ENCODE measurements at places on chromosomes 6 and 20.

DNA sequence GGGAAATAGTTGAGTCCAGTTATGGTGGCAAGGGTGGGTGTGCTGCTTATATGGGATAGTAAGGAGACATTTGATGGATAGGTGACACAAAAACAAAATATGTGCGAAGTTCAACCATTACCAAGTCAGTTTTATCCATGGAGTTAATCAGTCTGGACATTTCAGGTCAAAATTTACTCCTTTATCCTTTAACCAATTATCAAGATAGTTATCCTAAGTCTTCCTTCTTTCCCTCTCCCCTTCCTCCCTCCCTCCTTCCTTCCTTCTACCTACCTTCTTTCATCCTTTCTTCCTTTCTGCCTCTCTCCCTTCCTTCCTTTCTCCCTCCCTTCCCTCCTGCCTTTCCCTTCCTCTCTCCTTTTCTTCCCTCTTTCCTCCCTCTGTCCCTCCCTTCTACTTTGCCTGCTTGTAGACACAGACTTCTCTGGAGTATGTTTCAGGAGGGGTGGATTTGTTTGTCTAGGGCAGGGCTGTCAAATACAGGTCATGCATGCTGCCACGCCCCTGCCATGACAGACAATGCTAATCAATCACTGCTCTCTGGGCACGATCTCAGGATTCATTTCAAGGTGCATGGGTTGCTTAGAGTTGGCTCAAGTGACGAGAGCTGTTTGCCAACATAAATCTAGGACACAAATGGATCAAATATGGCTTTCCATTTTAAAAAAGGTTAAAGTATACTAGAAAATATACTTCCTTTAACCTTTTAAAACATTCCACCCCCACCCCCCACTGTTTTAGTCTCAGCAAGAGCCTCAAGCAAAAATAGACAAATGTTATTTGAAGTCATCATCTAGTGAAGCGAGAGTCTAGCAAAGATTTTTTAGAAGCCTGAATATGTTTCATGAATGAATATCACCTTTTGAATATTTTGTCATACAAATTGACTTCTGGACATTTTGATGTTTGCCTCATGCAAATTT is 281.6 kb upstream of the CITED2 start:
- DNase-seq = no peak

DNA sequence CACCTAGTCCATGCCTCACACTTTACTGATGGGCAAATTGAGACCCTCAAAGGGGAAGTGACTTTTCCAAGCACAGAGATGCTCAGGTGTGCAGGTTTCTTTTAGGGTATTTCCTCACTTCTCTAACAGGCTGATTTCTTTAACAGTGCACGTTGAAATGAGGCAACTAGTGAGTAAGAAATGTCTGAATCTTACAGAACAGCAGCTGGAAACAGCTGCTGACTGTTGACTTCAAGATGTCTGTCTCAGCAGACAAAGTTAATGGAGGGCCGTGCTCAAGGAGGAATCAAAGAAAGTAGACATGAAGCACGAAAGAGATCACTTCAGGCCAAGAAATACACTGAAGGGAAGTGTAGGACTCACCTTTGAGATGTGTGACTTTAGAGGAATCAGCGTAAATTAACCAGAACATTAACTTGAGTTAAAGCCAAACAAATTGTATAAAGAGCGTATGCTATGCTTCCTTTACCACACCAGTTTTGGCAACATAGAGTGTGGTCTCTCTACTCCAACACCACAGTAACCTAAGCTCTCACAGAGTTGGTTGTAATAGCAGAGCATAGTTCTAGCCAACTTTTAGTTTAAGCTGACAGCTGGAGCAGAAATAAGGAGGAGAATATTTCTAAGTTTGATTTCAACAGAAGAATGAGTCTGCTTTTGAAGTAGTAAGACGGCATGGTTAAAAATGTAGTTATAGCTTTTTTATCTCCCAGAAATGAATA is 60.9 kb downstream of the SAMD3 start:
- DNase-seq = no peak

DNA sequence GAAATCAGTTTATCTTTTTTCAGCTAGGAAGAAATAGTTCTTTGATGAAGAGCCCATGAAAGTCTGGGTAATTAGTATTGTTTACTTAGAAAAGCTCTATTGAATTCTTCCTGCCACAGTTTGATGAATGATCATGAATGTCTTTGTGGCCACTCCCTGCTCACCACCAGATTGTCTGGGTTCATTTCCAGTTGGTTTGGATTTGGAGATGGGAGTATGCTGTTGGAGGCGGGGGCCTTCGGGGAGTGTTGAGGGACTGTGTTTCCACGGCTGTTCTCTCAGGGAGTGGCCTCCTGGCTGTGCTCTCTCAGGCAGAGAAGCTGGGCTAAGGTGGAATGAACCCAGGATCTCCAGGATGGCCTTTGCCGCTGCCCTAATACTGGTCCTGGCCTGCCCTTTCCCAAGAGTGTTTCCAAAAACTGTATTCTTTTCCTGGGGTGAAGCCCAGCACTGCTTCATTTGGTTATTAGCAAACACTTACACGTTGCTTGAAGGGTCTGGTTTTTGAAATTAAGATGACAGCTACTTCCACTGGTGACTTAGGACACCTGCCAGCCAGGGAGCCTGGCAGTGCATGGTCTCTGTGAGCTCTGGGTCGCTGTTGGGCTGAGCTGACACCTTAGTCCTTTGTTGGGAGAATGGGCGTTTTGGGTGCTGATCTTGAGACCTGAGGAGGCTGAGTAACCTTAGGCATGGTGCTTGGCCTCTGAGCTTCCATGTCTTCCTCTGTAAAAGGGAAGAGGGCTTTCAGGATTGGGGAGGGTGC is 23.2 kb downstream of the PRPF6 start:
- no peak for DNase-seq

DNA sequence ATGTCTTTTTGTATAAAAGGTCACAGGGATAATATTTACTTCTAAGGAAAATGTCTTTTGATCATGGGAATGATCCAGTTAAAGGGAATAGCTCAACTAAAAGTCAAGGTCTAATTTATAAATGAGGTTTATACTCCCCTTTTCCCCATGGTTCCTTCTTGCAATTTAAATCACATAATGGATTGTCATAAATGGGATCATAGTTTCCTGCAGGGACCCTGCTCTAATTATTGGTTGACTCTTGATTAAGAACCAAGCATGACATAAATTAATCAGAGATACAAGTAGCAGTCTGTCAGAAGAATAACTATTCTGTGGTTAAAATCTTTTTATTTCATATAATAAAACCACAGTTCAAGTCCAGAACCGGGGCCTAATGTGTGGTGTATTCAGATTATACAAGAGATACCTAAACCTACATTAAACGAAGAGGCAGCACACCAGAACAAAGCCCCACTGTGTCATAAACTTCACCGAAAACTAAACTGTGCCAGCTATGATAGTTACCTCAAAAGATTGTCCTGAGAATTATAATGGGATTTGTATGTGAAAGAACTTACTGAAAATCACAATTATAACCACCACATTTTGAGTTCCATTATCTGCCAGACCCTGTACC is 43.0 kb upstream of the CD83 start:
- no peak for DNase-seq

GRCh38 chr6:21900730-21901129 is 307.2 kb downstream of the SOX4 start:
- DNase-seq = no peak

Measured in stimulated activated CD4-positive, alpha-beta T cell treated with anti-CD3 and anti-CD28 coated beads, TNF-alpha, amount 100 ng/mL, for 4 hours (primary cell).